CD4-positive, alpha-beta memory T cell (primary cell): ENCODE measurements at places on chromosomes 3 and 15.

- DNase-seq = no peak
These were observed 335.5 kb downstream of the MEX3B start for GRCh38 chr15:81710328-81710727.

GRCh38 chr3:177610686-177611633 is 413.7 kb upstream of the TBL1XR1 start:
- DNase-seq = peak; percentile 18

DNA sequence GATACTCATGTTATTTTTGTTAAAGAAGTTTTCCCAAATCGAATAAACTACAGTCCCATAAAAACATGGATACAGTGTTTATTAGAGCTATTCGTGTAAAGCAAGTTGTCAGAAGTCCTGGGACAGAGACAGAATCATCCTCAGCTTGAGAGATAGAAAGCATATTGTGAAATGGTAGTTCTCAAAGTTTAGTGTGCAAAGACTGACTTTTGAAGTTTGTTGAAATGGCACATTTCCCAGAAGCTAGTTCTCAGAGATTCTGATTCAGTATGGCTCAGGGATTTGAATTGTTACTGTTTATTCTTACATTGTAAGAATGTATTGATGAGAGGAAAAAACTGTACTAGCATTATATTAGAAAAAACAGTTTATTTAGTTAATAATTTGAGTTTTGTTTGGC is 22.1 kb downstream of the GABRR3 start:
- DNase-seq = no peak

DNA sequence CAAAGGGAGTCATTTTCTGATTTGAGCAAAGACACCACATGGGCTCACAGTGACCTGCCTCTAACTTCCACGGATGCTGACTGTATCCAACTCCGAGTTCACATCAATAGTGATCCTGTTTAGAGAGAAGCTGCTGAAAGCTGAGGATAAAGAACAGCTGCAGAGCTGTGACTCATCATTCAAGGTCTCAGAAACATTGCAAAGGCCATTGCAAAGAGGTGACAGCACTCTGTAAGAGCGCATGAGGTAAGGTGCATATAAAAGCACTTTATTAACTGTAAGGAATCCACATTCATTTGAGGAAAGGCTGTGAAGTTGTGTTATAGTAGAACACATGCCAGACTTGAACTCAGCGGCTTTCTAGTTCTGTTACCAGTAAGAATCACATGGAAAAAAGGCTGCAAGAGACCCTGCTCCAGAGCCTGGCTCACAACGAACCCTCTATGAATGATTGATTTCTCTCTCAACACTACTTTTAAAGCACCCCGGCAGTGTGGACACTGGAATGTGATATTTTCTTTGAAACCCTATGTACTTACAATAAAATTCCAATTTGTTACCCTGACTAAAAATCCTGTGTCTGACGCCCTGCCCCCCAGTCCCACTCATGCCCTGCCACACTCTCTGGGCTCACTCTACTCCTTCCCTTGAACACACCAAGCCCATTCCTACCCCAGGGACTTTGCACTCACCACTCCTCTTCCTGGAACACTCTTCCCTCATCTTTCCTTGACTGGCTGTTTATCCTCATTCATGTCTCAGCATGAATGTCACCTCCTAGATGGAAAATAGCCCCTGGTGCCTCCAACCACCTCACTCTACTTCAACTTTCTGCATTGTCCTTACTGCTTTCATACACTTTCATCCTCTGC is 111.2 kb downstream of the LSM3 start:
- DNase-seq = no peak
